SW480 (cell line): ENCODE measurements at places on chromosomes 2 and 18.

- DNase-seq = no peak
These were observed 474.6 kb downstream of the SLC4A3 start for GRCh38 chr2:220101980-220102379.

DNA sequence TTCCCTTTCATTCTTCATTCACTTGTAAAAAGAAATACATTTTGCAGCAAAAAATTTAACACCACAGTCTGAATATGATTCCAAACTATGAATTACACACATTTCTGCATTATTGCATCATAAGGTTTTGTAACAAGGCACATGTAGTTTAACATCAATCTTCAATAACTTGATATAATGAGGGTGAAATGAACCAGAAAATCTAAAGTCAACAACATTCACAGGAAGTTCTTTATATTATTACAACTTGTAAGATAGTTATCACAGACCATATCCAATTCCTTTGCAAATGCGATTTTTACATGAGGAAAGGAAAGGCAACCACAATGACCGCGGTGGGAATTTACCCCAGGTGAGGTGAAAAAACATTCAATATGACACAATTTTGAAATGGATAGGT is 213.3 kb downstream of the NAPG start:
- peak; percentile 59 for DNase-seq

- peak; percentile 43 for DNase-seq
These were observed at the start of gene VWC2L for GRCh38 chr2:214410918-214411554. TSS of gene VWC2L (plus strand) at chr2:214411054. CDS start at chr2:214414194, 3,140 bp downstream.

DNA sequence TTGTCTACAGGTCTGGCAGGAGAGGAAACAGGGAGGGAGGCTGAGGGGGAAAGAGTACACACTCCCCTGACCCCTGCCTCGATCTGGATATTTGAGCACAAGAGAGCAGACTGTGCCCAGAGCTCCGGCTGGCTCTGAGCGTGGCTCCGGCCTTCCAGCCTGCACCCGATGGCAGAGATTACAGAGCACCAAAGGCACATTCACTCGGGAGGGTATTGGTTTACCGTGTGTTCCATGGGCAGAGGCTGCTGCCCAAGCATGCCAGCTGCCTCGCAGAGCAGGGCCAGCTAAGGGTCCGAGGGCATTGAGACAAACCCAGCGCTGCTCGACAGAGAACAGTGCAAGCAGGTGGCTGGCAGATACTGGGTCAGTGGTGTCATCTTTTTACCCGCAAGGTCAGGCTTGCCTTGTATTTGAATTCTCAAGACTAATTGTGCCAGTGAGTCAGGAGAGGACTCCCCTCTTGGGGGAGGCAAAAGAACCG is 132.2 kb downstream of the TNS1 start:
- no peak for DNase-seq

DNA sequence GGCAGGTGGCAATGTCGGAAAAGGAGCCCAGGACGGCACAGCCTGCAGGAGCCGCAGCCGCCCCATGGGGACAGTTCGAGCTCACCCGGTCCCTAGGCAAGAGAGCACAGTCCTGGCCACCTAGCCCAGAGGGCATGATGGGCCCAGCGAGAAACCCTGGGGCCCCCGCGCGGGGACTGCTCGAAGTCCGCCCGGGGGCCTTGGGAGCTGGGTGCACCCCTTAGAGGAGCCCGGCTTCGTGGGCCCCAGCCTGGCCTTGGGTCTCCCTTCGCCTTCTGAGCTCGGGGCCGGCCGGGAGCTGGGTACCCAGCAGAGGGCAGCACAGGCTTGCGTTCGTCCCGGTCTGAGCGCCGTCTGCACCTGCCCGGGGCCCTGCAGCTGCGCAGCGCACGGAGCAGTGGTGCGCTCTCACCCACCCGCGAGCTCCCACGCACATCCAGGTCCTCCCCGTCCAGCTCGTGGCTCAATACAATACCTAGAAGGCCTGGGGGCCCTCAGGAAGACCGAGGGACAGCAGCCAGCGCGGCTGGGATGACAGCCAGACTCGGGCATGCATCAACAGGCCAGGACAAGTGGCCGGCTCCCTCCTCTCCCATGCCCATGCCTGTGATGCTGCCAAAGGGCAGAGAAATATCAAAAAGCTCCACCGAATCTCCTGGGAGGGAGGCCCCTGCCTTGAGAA is 96.2 kb upstream of the ZNF532 start:
- peak; percentile 23 for DNase-seq

- peak; percentile 51 for DNase-seq
These were observed 2.4 kb downstream of the CTIF start for GRCh38 chr18:48541026-48541746.

DNA sequence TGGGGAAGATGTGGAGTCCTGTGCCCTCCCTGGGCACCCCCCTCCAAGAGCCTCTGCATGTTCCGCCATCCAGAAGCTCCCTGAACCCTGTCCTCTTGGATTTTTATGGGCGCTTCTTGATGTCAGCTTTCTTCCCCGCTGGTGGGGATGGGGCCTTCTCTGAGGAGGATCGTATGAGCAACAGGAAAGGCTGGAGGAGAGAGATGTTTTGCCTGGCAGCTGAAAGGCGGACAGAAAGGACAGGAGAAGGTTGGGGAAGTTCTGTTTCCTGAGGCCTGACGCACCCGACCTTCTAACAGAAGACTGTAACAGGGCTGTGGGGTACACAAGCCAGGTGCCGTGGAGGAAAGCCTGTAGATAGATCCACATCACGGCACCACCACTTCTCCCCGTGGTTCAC is 238.8 kb downstream of the LDLRAD4 start:
- DNase-seq = no peak

- no peak for DNase-seq
These were observed 810.6 kb upstream of the PIK3C3 start for GRCh38 chr18:41144441-41144840.
